ENCODE measurements at places on chromosomes 6 and 20.

GRCh38 chr6:140601021-140601808 lies 1226.8 kb upstream of the CITED2 start:
- no peak for DNase-seq

DNA sequence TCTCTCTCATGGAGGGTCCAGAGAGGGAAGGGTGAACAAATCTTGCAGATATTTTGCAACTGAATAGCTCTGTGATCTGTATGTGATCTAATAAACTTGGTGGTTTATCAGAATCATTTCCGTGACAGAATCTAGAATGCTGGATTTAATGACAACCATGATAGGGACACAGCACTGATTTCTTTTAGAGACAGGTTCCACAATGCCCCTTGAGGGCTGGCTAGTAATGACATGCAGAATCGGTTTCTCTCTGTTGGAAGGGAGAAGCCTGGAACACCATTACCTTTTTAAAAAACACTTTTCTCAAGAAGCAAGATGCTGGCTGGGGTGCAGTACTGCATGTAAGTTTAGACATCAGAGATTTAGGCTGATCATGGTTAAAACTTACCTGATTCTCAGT lies 313.4 kb downstream of the CDH26 start:
- DNase-seq = no peak

- DNase-seq = no peak
These were observed 59.0 kb downstream of the CTCFL start for GRCh38 chr20:57465943-57466342.

GRCh38 chr6:43509142-43509983 lies 783 bp downstream of the LRRC73 start:
- no peak for DNase-seq

- DNase-seq = peak; percentile 15
These were observed at the start of gene ME1 for GRCh38 chr6:83430611-83431544. Gene ME1, minus strand, starts transcription at chr6:83431051. Its CDS starts 97 bp downstream, at chr6:83430954.

- no peak for DNase-seq
These were observed 52.3 kb upstream of the ADGRF1 start for GRCh38 chr6:47094241-47094925.

GRCh38 chr20:53021934-53022333 lies 49.8 kb downstream of the TSHZ2 start:
- DNase-seq = no peak

All from DMS153 (cell line).